ENCODE measurements at places on chromosomes 4 and X.

DNA sequence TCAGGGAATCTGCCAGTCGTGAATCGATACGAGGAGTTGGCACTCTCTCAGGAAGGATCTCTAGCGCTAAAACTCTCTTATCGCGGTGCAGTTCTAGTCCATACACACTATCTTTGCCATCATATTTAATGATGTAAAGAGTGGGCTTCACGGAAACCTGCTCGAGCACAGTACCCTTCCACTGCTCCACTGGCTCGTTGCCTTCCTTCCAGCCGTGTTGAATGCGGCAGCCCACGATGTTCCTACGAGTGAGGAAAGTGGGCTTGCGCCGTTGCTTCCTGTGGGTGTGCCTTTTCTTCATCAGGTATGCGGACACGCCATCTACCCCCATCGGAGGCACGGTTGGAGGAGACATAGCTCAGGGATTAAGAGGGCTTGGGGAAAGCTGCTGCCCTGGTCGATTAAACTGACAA lies 661 bp downstream of the SPIN4 start:
- no peak for DNase-seq

- DNase-seq: peak; percentile 22
Measured at GRCh38 chrX:57573754-57574153, 18.1 kb upstream of the ZXDB start.

- no peak for DNase-seq
Measured at GRCh38 chr4:85591406-85592098, 116.6 kb downstream of the ARHGAP24 start.

GRCh38 chrX:67780694-67781109 lies 236.9 kb downstream of the AR start:
- peak; percentile 6 for DNase-seq

DNA sequence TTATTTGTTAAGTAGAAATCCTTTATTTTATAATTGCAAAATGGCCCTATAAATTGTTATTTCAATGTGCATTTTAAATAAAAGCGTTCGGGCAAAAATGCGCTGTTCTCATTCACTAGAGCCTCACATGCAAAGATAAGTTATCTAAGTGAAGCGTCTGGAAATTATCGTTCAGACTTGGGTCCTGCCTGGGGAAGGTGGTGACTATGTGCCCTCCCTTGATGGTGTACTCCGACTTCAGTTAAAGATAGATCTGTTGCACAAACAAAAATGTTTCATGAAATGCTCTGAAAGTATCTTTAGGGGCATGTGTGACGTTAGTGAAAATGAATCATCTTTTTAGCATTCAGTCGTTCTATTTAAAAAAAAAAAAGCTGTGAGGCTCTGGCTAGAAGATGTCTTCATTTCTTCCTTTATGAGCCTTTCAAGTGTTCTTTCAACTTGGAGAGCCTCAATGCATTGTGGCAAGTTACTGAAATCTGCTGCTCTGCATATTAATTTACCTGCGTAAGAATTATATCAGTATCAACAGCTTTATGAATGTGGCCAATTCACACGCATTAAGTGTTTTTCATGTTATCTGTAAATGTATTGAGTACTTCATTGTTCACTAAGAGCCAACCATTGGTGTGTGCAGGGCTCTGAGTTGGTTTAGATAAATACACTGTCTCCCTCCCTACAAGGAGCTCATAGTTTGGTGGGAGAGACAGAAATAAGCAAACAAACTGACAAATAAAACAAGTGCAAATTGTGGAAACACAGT lies 83.0 kb downstream of the AFF1 start:
- no peak for DNase-seq

- DNase-seq: no peak
Measured at GRCh38 chrX:1610166-1610565, 4.7 kb upstream of the ASMT start.

GRCh38 chrX:46561824-46562657 lies 11.5 kb upstream of the CHST7 start:
- DNase-seq: peak; percentile 43
